ENCODE measurements at places on chromosomes 2 and 18.

- no peak for DNase-seq
These were observed 365.0 kb upstream of the HNRNPA3 start for GRCh38 chr2:176847575-176847974.

GRCh38 chr2:219293736-219294231, 14.6 kb downstream of the DNAJB2 start:
- DNase-seq = peak; percentile 76

GRCh38 chr18:12328179-12328823, 20.3 kb downstream of the TUBB6 start:
- peak; percentile 75 for DNase-seq

GRCh38 chr2:16629770-16630169, 35.9 kb downstream of the CYRIA start:
- no peak for DNase-seq

GRCh38 chr2:73031725-73032701, 39.5 kb downstream of the SFXN5 start:
- DNase-seq = no peak

- no peak for DNase-seq
These were observed 47.1 kb upstream of the SPRED2 start for GRCh38 chr2:65479524-65479923.

GRCh38 chr2:132953771-132954170, 283.8 kb upstream of the LYPD1 start:
- no peak for DNase-seq

DNA sequence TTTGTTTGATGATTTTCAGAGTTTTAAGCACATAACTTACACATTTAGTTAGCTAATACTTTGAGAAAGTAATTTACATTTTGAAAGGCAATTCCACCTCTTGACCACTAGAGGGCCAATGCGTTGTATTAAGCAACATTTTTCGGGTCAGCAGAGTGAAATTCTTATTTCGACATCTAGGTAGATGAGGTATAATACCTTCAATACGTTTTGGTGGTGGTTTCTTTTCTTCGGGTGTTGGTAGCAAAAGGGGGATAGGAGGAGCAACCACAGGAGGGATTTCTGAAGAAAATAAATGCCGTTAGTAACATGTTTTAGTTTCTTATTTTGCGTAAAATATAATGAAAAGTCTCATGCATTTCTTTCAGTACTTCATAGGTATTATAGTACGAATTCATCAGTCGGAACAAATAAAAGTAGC, 106.3 kb downstream of the TTN start:
- DNase-seq = no peak

GRCh38 chr2:141767691-141768090, 363.1 kb downstream of the LRP1B start:
- no peak for DNase-seq

DNA sequence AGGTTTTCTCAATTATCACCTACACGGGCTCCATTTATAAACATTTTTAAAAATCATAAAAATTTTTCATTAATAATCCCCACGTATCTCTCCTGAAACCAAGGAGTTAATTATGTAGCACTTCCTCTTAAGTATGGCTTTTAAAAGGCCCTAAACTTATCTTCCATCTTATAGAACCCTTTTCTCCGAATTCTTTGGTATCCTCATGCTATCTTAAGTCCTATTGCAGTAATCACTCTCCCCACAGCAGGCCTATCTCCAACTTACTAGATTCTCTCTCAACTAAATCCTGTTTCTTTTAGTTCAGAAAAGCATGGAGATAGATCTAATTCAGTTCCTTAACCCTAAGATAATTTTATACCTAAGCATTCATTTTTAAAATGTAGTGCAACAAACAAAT, 26.2 kb downstream of the RPRD1A start:
- DNase-seq = no peak

DNA sequence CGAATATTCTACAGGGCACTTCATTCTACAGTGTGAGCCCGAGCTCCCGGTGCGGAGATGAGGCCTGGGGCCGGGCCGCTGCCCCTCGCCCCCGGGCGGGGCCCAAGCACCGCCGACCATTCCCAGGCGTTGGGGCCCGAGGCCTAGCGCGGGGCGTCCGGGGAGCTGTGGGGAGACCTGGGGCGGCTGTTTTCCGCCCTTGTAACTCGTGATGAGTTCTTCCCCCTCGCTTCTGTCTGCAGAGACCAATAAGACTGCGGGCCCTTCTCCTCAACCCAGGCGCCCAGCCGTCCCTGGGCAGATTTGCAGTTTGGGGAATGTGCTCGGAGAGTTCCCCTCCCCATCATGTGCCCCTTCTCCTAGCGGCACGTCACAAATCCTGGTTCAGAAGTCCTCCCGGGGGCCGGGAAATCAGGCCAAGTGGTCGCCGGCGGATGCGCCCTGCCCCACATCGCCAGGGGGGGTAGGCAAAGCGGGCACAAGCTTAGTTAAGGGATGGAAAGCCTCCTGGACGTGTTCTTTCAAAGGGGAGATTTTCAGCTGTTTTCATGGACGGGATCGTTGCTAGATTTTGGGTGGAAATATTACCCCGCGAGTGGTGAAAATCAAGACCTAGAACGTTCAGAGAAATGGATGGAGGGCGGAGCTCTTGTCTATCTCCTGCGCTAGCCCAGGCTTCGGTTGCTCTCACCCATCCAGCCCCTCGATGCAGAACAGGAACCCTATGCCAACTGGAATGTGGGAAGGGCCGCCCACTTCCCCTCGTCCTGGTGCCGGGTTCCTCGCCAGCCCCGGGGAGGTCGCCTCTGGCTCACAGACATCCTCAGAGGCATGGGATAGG, 18.8 kb upstream of the HAAO start:
- DNase-seq = peak; percentile 90

GRCh38 chr2:133459590-133459989, 108.7 kb downstream of the NCKAP5 start:
- DNase-seq = no peak

DNA sequence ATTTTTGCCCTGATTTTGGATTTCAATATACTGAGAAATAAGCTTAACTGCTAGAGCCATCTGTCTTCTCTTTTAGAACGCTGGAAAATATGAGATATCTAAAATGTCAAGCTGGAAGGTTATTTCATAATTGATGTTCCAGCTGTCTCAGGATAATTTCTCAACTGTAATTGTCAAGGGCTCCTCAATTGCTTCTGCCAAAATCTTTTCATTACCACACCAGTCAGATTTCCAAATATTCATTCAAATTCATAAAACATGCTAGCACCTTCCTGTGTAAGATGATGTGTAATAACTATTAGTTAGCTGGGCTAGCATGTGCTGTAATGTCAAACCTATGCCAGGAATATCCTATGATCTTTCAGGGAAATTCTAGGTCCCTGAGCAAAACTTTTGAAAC, 88.1 kb downstream of the TNFRSF11A start:
- no peak for DNase-seq

- DNase-seq = no peak
These were observed 137.9 kb upstream of the ITGA4 start for GRCh38 chr2:181319286-181319685.

Data from mesenteric fat pad (tissue), 1 donor.